ENCODE measurements at places on chromosomes 11 and 22.

GRCh38 chr11:60183591-60184205 is 815 bp upstream of the MS4A6A start:
- DNase-seq: no peak

DNA sequence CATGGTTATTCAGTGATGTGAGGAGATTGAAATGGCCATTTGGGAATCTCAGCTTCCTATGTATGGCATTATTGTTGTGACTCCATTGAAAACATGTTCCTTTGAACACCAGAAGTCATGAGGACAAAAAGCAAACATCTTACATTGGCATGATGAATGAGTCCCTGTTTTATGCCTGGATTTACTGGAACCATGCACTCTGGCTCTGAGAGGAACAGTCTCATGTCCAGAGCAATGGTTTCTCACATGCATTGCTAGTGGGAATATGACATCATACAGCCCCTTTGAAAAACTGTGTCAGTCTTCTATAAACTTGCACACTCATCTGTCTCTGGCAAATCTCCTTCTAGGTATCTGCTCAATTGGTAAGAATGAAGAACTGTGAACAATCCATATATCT is 3.4 kb upstream of the KDM4F start:
- DNase-seq: no peak

GRCh38 chr11:86624366-86624765 is 48.0 kb downstream of the ME3 start:
- DNase-seq: no peak

DNA sequence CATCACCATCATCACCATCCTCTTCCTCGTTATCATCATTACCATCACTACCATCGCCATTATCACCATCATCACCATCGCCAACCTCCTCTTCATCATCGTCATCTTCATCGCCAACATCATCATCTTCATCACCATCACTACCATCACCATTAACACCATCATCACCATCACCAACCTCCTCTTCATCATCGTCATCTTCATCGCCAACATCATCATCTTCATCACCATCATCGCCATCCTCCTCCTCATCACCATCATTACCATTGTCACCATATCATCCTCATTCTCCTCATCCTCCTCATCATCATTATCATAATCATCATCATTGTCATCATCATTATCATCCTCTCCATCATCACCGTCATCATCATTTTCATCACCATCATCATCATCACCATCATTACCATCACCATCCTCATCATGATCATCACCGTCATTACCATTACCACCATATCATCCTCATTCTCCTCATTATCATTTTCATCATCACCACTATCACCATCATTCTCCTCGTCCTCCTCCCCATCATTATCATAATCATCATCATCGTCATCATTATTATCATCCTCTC is 1498.7 kb downstream of the TBC1D22A start:
- DNase-seq: no peak

DNA sequence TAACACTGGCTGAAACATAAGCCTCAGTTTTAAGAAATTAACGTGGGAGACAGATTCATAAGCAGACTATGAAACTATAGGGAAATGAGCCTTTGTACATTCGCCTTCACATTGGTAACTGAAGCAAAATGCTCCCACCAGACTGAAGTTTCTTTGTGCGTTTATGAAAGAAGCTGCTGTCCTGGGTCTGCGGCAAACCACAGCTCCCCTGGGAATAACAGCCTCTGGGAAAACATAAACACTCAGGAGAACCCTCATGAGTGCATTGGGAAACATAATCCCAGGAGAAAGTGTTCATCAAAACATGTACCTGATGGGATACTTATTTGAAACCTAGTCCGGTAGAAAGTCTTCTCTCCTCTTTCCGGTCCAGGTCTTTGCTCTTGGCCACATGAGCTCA is 193.1 kb upstream of the LARGE1 start:
- DNase-seq: no peak

DNA sequence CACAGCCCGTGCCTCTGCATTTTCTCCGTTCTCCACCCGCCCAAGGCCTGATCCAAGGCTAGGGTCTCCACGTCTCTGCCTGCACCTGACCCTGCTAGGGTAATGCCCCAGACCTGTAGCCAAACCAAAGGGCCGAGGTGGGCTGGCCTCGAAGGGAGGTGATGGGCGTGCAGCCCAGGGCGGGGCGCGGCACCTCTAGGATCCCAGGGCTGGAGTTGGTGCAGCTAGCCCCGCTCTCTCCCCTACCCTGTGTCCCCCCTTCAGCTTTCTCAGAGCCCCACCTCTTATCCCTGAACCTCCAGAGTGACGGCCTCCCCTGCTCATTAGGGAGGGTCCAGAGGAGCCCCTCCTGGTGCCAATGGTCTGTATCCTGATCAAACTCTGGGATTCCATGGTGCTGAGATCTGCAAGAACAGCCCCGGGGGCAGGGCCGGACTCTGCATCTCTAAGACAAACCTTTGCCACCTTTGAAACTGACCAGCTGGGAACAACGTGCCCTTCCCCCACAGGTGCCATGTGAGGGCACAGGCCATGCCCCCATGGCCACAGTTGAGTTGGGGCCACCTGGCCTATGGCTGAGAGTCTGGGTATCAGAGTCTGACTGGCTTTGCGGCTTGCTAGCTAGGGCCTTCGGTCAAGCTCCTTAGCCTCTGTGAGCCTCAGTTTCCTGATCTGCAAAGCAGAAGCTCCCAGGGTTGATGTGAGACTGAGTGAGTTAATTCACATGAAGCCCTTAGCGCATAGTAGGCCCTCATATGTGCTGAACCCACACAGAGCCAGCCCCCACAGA is 23.1 kb upstream of the CBX7 start:
- DNase-seq: no peak

DNA sequence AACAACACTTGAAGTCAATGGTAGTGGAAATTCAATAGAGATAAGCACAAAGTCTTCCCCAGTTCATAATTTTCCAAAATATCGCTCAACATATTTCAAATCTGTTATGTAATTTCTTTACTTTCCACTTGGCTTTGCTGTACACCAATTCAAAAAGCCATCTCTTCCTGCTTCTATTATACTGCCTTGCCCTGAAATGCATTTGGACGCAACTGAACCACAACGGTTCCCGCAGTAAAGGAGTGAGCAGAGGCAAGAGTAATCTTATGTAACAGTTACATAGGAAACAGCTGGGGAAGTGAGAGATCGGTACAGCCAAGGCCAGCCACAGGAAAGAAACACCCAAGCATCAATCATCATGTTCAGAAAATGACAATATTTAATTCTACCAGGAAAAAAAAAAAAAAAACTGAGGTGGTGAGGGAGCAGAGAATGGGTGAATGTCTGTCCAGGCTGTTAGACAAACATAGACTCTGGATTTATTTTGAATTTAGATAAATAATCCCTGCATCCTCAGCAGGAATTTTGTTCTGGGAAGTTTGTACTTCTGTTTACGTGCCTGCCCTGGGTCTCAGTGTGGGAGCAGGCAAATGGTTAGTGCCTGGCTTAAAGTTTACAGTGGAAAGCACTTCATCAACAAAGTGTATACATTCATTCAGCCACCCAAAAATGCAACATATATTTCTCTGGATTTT is 392.2 kb downstream of the ETS1 start:
- peak; percentile 22 for DNase-seq

DNA sequence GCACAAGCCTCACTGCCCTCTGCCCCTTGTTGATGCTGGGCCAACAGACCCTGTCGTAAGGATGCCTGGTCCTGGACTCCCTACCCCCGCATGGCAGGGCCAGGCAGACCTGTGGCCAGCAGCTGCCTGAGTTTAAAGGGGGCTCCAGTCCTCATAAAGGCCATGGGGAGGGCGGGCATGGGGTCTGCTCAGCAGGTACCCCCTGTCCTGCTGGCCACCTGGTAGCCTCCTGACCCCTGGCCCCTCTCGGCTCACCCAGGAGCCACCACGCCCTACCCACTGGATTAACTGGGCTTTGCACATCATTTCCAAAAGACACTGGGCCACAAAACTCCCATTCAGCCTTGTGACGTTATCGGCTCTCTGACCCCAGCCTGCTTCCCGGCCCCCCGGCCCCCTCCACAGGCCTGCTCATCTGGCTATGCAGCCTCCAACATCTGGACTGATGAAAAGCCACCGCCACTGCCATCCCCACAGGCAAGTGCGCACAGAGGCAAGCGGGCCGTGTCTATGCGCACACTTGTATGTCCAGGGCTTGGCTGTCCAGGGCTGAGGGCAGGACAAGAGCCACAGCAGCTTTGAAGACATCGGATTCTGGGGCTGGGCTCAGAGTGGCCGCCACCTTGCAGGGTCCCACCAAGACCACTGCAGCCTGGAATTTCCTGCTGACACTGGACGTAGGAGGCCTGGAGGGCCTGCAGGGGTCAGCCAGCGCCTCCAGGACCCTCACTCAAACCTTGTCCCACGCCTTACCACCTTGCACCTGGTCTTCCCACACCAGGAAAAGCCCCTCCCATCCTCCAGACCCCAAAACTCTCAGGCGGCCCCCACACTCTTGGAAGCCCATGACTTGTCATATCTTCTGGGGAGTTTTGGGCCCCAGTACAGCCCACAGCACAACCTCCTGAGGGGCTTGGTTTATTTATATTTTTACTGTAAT is 48.7 kb downstream of the IGF2 start:
- DNase-seq: no peak

DNA sequence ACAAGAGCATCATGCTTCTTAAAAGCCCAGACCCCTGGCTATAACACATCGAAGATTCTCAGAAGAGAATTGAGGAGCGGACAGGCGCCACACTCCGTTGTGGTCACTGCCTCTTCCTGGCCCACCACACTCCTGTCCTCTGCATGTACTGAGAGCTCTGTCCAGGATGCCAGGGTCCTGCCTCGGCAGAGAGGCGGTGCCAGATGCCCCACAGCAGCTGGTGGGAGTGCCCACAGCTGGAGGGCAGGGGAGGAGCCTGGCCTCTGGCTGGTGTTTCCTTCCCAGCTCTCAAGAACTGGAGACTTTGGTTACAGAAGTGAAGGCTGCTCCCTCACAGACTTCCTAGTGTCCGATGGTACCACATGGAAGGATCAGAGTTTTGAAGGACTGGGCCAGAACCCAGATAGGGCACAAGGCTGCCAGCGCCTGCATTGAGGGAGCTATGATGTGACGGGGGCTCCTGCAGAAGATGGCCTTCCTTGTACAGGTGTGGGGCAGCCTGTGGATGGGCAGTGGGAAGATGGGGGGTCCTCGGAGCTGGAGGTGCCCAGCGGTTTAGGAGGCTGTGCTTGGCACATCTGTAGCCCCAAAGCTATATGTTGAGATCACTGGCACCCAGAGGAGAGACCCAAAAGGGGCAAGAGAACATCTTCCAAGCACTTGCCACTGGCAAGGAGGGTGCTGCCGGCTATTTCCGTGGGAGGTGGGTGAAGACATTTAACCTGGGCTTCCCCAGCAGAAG is 19.4 kb downstream of the RSPH14 start:
- no peak for DNase-seq

DNA sequence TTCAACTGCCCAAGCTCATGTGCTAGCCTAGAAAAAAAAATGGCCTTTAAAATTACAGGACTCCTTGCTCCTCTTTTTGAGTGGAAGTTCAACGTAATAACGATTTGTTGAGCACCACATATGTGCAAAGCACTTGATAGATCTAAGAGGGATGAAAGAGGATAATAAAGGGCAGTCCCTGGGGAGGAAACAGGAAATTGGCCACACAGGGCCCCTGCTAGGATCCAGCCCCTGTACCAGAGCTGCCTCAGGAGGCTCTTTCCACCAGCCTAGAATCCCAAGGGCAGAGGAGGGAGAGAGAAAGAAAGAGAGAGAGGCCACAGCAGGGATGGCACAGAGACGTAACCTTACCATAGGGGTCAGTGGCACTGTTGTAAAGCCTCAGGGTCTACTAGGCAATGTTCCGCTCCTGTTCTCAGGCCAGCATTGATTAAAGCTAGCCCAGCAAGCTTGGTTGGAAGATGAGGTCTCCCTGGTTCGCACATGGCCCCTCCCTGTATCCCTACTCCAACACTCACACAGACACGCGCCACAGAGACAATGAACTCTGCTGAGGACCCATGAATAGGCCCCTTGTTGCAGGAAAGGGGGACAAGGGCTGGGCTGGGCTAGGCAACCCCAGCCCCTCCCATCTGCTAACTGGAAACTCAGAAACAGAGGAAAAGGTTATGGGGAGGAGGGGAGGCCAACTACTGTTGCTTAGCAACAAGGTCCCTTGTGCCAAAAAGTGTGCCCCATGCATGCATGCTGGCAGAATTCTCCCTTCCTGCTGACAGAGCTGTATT is at the start of gene TMPRSS5:
TSS of gene TMPRSS5 (minus strand) at position 438 of the 785 bp plus-strand sequence. CDS start at position 354, 84 bp downstream.
- no peak for DNase-seq

DNA sequence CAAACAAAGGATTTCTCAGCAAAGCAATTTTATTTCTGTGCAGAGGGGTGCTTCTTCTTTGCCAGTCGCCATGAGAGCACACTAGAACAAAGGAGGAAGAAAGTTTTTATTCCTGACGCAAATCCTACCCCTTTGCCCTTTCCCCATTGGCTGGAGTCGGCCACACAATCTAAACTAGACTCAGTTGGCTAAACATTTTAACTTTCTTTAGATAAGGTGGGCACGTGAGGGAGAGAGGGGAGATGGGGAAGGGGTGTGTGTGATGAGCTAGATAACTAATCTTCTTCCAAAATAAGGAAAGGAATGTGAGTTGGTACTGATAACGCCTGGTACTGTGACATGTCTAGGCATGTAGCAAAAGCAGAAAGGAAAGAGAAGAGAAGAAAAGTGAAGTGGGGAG is 626 bp downstream of the TRIM22 start:
- no peak for DNase-seq

GRCh38 chr22:19522881-19523239 is 1.4 kb downstream of the CLDN5 start:
- DNase-seq: no peak

Data from effector CD4-positive, alpha-beta T cell (primary cell).